ENCODE measurements at places on chromosomes 1 and 21.

GRCh38 chr1:11777658-11778322, 15.8 kb downstream of the C1orf167 start:
- no peak for DNase-seq

- peak; percentile 83 for DNase-seq
These were observed 51.5 kb upstream of the WNT2B start for GRCh38 chr1:112457241-112457640.

GRCh38 chr1:205354259-205355074, 2.3 kb downstream of the KLHDC8A start:
- DNase-seq: peak; percentile 46

DNA sequence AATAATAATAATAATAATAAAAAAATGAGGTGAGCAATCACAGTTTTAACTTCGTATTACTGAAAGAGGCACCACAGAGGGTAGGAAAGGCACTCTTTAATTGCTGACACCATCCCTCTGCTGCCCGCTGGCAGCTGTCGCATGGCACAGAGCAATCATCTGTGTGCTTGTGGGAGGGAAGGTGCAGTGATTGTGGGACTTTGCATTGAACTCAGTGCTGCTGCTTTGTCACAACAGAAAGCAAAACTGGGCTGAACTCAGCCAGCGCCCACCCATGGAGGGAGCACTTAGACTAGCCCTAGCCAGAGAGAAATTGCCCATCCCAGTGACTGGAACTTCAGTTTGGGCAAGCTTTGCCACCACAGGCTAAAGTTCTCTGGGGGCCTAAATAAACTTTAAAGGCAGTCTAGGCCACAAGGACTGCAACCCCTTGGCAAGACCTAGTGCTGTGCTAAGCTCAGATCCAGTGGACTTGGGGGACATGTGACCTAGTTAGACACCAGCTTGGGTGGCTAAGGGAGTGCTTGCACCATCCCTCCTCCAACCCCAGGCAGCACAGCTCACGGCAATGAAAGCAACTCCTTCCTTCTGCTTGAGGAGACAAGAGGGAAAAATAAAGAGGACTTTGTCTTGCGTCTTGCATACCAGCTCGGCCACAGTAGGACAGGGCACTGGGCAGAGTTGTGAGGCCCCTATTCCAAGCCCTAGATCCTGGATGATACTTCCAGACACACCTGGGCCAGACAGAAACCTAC, 59.3 kb downstream of the WDR4 start:
- DNase-seq: no peak

- peak; percentile 86 for DNase-seq
These were observed 631 bp upstream of the SPATC1L start for GRCh38 chr21:46184625-46185555.

GRCh38 chr1:173149887-173150286, 57.2 kb downstream of the TNFSF4 start:
- peak; percentile 84 for DNase-seq

DNA sequence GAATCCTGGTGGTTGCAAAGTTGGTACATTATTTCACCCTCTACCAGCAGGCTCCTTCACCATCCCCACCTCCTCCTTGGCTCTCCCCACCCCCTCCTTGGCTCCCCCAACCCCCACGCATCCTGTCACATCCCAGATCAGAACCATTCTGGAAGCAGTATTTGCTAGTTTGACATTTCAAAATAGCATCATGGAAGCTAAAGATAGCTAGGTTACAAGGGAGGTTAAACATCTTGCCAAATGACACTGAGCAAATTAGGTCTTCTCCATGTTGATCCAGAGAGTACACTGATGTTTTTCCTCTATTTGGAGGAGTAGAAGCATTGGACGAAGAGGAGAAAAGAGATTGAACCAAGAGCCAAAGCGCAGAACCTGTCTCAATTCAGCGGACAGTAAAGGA, 158.9 kb upstream of the FGGY start:
- no peak for DNase-seq

- DNase-seq: no peak
These were observed 95.2 kb downstream of the PTPN14 start for GRCh38 chr1:214455971-214456867.

- DNase-seq: peak; percentile 66
These were observed 17.4 kb downstream of the TNFRSF1B start for GRCh38 chr1:12184008-12184681.

GRCh38 chr1:40974945-40975344, 4.6 kb upstream of the CTPS1 start:
- DNase-seq: no peak

GRCh38 chr1:221478050-221478949, 263.6 kb downstream of the DUSP10 start:
- peak; percentile 85 for DNase-seq

DNA sequence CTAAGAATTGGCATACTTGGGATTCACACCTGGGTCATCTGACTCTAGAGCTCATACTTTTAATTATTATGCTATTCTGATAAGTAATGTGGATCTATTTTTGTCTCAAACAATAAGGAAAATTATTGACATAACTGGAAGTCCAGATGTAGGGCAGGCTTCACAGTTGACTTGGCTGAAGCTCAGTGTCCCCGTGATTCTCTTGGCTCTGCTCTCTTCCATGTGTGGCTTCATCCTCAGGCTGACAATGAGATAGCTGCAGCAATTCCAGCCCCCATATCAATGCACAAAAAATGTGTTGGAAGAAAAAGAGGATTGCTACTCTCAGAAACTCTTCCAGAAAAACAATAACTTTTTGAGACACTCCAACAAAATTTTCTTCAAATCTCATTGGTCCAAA, 23.8 kb downstream of the HSD11B1 start:
- no peak for DNase-seq

DNA sequence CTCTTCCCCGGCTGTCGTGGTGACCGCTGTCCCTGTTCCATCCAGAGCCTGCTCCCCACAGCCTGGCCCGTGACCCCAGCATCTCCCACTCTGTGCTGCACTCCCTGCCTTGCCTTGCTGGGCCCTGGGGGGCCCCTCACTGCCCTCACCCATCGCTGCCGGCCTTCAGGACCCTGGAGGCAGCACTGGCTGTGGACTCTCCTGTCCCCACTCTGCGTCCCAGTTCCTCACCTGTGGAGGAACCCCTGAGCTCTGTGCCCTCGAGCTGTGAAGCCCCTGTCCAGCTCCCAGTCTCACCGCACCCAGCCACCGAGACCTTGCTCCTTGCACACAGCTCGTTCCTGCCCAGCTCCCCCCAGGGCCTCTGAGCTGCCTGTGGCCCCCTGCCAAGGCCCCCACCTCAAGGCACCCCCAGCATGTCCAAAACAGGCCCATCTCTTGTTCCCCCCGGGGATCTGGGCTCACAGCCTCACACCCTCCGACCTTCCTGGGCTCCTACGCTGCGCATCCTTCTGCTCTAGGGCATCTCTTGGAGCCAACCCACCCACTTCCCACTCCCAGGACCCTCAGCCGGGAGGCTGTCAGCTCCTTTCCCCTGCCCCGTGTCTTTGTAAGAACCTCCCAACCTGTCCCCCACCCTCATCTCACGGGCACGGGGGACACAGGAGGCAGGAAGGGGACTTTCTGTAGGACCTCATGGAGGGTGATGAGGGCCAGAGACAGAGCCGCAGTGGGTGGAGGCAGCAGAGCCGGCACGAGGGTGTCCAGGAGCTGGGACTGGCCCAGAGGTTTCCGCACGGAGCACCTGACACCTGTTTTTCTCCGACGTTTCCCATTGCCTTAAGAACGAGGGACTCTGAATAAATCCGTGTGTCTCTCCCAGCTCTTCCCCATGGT, 109.3 kb downstream of the WDR4 start:
- DNase-seq: no peak

DNA sequence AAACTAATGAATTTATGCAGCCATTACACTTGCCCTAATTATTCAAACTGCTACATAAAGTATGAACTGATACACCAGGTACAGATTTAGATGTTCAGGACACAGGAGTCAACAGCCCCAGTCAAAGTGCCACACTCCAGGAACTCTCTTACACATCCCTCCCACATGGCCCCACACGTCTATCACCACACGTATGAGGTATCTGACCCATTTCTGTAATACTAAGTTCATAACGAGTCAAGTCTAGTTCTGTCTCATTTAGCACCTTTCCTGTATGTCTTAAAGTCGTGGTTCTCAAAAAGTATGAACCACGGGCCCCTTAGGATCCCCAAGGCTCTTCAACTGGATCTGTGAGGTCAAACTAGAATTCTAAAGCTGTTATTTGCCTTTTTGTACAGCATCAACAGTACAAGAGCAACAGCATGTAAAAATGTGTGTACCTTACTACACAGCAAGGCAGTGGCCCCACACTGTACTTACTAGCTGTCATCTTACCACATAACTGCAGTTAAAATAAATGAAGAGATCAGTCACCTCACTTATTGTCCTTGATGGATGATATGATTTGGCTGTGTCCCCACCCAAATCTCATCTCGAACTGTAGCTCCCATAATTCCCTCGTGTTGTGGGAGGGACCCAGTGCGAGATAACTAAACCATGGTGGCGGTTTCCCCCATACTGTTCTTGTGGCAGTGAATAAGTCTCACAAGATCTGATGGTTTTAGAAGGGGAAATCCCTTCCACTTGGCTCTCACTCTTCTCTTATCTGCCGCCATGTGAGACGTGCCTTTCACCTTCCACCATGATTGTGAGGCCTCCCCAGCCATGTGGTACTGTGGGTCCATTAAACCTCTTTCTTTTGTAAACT, 42.6 kb downstream of the SIPA1L2 start:
- DNase-seq: no peak

- no peak for DNase-seq
These were observed 1.7 kb downstream of the ATP6V1G3 start for GRCh38 chr1:198538579-198539364.

DNA sequence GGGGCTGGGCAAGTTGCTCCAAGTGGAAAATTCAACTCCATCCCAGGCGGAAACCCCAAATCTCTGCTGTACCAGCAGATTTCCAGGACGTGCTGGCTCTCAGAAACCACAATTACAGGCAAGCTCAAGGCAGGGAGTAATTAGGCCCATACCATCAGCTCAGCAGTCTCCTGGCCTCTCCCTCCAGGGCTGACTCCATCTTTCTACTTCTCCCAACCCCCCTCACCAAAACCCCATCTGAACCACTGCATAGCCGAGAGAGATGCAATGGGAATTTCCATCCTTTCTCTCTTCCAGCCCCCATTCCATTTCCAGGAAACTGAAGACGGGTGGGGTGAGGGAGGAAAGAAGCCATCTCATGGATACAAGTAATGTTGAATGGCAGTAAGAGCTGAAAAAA, 41.2 kb downstream of the ARHGEF11 start:
- DNase-seq: no peak

DNA sequence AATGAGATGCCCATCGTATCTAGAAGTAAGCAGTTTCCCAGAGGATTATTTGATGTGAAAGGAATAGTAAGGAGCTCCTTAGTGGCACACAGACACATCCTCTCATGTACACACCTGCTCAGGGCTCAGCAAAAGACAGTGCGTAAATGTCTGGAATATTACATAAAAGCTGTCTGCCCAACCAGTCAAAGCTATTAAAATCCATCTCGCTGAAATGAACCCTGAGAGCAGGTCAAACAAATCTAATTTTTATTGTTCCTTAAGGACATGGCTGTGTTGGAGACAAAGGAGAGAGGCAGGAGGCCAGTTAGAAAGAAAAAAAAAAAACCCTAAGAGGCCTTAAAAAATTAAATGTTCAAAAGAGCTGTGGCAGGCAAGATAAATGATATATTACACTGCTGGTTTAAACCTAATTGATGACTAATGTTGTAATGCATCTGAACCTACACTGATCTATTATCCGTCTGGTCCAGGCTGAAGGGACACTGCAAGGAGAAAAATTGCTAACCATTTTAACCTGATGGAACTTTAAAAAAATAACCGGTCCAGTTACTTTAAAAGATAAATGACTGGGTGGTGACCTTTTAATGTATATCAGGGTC, 58.5 kb upstream of the FGGY start:
- DNase-seq: no peak

DNA sequence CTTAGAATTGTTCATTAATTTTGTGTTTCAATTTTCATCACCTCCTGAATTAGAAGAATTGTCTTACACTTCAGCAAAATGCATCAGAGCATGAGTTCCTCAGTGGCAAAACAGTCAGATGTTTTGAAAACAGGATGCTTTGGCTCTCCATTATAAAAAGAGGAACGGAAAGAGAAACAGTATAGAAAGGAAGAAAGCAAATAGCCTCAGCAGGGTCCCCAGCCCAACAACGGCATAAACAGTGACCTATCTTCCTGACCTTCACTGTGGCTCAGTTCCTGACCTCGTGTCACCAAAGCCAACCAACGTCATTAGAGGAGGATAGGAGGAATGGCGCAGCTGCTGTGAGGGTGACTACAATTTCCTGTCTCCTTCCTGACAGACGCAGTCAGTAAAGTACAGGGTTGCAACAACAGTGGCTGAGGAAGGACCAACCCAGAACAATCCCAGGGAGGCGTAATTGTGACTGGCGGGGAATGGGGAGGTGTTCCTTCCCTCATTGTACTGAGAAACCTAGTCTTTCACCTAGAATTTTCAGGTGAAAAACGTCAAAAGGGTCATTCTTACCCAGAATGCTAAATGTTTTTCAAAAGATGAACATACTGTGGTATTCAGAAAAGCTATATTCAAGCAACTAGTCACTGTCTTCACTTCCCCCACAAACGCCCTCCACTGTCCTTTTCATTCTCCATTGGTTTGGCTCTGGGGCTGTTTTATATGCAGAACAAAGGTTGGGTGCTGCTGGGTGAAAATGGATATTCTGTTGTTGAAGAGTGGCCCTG, 197.9 kb upstream of the SGIP1 start:
- peak; percentile 48 for DNase-seq

DNA sequence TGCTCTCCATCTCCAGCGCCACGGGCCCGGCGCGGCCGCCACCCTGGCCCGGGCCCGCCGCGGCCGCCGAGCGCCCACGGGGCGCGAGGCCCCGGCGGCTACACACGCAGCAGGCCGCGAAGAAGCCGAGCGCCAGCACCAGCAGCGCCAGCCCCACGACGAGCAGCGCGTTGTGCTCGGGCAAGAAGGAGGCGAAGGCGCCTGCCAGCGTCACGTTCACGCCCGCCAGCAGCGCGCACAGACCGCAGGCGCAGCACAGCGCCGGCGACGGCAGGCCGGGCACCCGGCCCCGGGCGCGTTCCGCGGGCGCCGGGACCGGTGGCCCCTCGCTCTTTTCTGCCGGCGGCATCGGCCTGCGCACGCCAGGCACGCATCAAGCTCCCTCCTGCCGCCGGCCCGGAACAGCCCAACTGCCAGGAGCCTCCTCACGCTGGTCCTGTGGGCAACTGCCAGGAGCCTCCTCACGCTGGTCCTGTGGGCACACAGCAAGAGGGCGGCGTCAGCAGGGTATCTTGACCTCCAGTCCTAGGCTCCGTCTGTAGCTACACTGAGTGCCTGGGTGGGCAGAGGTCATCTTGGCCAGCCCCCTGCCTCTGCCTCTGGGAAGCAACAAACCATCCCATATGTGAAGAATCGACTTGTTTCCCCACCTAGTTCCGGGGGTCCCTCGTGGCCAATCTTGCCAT, 18.1 kb downstream of the KNCN start:
- peak; percentile 58 for DNase-seq

DNA sequence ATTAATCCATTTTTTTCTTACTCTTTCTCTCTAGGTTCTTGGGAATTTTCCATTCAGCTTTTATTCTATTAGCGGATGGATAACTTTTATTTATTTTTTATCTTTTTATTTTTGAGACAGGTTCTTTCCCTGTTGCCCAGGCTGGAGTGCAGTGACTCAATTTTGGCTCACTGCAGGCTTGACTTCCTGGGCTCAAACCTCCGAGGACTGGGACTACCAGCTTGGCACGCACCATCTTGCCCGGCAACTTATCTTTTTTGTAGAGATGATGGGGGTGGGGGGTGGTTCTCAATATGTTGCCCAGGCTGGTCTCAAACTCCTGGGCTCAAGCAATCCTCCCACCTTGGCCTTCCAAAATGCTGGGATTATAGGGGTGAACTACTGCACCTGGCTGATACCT, 36.1 kb upstream of the CHIT1 start:
- DNase-seq: no peak

Measured in foreskin fibroblast (primary cell).